ENCODE measurements at places on chromosomes 4 and X.

GRCh38 chrX:57607295-57608187 is 15.7 kb downstream of the ZXDB start:
- no peak for DNase-seq

DNA sequence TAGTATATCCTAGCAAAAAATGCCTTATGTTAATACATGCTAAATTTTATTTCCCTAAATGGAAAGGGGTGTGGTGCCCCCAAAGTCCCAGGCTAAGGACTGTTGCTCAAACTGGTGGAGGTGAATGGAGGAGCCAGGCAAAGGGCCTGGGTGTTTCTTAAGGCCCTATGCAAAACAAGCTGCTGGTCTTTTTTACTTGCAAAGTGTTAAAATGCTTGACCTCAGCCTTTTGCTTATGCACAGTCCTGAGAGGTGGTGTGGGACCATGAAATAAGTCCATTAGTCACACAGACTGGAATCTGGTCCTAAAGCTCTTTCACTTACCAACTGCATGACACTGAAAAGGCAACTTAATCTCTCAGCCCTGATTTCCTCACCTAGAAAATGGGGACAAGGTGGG is 223.5 kb upstream of the MBNL3 start:
- no peak for DNase-seq

GRCh38 chr4:174707051-174707676 is 121.9 kb downstream of the GLRA3 start:
- no peak for DNase-seq

DNA sequence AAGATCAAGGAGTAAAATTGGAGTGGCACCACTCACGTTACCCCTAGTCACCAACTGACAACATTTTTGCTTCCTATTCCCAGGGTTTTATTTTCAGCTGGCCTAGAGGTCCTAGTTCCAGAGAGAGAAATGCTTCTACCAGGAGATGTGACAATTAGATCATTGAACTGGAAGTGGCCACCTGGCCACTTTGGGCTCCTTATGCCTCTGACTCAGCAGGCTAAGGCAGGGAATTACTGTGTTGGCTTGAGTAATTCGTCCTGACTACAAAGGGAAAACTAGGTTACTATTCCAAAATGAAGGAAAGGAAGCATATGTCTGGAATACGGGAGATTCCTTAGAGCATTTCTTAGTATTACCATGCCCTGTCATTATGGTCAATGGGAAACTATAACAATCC is 831.6 kb upstream of the NDST4 start:
- DNase-seq, result no peak

DNA sequence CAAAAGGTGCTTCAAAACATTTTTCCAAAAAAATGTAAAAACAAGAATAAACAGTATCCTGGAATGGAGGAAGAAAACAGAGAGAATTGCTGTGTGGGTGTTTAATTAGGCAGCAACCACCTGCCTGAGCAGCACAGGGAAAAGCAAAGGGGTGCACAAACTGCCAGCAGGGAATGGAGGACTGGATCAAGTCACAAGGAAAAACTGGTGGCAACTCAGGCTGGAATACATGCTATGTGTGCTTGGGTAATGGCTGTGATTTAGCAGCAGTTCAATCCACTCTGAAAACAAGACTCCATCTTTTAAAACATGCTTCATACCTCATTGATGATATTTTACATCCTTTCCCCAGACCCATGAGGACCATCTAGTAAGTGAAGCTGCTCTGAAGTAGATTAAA is 179.5 kb downstream of the HS6ST2 start:
- no peak for DNase-seq

- no peak for DNase-seq
Observed at GRCh38 chr4:138235419-138235952, 6.7 kb downstream of the SLC7A11 start.

DNA sequence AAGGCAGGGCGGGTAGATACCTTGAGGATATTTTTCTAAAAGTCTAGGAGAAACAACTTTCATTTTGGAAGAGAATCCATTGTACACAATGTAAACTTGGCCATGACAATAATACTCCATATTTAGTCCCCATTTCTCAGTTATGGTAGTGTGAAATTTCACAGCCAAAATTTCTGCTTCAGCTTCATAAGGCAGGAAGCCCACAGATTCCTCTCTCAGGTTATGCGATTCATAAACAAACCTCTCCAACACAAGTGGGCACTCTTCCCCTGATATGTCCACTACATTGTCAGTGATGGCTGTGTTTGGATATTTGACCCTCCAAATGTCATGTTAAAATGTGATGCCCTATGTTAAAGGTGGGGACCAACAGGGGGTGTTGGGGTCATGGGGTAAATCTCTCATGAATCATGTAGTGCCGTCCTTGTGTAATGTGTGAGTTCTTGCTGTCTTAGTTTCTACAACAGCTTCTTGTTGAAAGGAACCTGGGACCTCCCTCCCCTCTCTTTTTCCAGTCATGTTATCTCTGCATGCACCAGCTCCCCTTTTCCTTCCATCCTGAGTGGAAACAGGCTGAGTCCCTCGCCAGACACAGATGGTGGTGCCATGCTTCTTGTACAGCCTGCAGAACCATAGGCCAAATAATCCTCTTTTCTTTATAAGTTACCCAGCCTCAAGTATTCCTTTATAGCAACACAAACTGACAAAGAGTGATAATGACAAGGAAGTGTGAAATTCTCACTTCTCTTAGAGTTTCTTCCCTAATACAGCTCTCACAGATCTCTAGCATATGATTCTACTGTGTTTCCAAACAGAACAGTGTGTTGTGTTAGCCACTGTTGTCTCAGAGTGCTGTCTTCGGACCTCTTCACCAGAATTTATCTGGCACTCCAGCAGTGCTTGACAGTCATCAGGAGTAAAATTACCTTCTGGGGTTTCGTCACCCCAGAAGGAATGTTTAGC is 598.4 kb upstream of the GNPDA2 start:
- DNase-seq, result no peak

DNA sequence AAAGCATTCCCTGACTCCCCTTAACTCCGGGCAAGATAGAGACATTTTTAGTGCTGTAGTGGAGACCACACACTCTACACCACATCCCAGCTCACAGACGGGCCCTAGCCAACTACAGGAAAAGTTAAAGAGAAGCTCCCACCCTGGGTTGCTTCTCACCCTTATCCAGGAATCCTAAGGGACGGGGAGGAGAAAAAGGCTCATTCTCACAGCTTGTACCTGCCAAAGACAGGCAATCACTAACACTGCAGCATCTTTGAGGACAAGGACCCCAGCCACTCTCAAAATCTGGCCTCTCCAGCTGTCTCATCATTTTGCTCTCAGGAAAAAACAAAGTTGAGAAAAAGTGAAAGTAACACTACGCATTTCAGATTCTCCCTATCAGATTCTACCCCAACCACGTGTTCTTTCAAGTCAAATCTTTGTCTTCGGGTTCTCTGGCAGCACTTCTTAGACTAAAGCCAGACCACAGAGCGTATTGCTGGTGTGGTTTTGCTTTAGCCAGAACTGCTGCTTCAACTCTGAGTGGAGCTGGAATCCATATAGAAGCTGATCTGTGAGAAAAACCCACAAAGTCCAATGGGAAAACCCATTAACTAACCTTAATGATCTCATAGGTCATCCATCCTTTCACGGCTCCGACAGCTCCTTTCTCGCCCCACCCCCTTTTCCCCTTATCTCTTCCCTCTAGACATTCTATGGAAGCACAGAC is 605.9 kb upstream of the DIPK2B start:
- no peak for DNase-seq

- no peak for DNase-seq
Observed at GRCh38 chr4:146271466-146271865, 57.1 kb downstream of the REELD1 start.

DNA sequence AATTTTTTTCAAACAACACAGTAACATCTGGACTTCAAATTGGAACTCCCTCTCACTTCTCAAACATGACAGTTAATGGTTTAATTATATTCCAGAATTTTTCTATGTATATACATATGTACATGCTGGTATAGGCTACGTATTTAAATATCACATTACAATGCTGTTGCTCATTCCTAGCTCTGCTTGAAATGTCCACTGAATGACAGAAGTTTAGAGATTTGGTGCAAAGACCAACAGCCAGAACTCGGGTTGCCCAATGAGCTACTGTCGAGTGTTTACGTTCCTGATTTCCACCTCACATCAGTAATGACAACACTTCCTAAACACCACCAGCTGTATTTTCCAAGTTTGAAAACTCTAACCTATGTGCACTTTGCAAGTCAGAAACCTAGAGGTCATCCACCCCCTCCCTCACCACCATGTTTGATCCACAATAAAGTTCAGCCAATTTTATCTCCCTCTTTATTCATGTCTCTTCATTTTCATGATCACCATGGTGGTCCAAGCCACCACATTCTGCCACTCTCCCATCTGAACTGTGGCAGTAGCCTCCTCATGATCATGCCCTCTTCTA is 49.3 kb upstream of the RPL34 start:
- no peak for DNase-seq

- DNase-seq, result no peak
Observed at GRCh38 chr4:172011196-172011595, 198.0 kb downstream of the GALNTL6 start.

GRCh38 chr4:55336138-55337034 is 9.7 kb upstream of the SRD5A3 start:
- no peak for DNase-seq

GRCh38 chrX:109974906-109975655 is 27.8 kb upstream of the TMEM164 start:
- no peak for DNase-seq

DNA sequence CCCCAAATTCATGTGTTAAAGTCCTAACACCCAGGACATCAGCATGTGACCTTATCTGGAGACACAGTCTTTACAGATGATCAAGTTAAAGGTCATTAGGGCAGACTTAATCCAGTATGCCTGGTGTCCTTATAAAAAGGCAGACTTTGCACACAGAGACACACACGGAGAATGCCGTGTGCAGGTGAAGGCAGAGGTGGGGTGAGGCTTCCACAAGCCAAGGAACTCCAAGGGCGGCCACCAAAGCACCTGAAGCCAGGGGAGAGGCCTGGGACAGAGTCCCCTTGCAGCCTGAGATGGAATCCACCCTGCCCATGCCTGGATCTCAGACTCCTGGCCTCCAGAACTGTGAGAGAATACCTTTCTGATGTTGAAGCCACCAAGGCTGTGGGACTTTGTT is 26.1 kb upstream of the SORCS2 start:
- DNase-seq, result no peak

DNA sequence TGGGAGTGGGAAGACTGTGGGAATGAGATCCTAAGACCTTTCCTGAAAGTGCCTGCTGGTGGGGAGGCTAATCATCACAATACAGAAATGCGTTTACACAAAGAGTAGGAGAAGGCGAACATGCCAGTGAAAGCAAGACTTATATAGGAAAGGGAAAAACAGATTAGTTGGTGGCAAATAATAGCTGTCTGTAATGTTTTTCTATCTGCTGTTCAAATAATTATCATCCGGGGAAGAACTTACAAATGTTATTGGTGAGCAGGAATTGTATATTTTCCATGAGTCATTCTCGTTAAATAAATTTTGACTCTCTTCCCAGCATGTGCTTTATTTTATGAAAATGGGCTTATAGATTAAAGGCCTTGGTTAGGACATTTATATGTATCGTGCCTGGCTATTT is 196.5 kb downstream of the ARHGAP10 start:
- no peak for DNase-seq

DNA sequence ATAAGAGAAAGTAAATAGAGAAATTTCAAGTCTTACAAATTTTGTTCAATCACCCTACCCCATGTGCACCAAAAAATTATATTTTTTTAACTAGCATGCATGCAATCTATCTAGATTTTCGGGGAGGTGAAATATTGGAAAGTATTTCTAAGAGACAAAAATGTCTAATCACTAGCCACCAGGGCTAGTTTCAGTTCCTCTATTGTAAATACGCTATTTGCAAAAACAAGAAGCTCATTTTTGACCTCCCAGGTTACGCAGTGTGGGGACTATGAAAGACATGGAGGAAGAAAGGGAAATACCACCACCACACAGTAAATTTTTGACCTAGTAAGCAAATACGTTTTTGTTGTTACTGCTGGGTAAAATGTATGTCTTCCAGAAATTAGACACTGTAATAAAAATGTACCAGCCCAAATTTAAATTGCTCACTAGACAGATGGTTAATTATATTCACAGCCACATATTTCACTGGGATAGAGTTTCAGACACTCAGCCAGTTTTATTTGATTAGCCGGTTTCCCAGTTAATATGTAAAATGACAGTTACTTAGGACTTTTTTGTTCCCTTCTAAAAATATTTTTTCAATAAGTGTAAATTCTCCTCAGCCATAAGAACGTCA is 2.2 kb downstream of the NEXMIF start:
- no peak for DNase-seq

DNA sequence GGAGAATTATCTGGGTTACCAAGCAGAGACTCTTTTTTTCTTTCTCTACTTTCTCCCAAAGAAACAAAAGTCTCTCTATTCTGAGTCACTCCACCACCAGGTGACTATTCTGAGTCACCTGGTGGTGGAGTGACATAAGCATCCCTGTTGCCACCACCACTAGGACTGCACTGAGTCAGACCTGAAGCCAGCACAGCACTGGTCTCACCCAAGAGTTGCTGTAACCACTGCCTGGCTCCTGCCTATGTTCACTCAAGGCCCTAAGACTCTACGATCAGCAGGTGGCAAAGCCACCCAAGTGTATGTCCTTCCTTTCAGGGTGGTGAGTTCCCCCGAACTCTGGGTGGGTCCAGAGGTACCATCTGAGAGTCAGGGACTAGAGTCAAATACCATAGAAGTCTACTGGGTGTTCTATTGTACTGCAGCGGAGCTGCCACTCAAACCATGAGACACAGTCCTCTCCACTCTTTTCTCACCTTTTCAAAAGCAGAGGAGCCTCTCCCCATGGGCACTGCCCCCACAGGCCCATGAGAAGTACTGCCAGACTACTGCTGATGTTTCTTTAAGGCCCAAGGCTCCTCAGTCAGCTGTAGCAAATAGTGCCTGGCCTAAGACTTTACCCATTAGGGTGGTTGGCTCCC is 209.6 kb upstream of the IRS4 start:
- no peak for DNase-seq

- DNase-seq, result no peak
Observed at GRCh38 chrX:1355131-1356046, 18.8 kb downstream of the IL3RA start.

DNA sequence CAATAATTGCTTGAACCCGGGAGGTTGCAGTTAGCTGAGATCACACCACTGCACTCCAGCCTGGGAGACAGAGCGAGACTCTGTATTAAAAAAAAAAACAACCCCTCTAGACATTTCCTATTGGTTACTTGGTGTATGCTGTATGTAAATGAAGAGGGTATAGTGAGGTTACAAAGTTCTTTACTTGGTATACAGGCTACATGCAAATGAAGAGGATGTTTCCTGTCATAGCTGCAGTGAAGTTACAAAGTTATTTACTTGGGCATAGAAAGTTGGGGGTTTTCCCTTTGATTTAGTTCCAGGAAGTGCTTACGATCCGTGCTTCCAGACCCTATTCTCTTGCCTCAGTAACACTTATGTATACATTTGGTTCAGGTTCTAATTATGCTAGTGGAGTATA is 38.4 kb upstream of the CLNK start:
- DNase-seq, result no peak

- DNase-seq, result no peak
Observed at GRCh38 chr4:53558065-53558801, 33.1 kb downstream of the LNX1 start.

- no peak for DNase-seq
Observed at GRCh38 chrX:109774706-109775105, 41.6 kb upstream of the ACSL4 start.

- DNase-seq, result no peak
Observed at GRCh38 chrX:37754516-37754915, 25.3 kb upstream of the CYBB start.

GRCh38 chr4:121706595-121707021 is 9.8 kb upstream of the ANXA5 start:
- no peak for DNase-seq

- DNase-seq, result no peak
Observed at GRCh38 chrX:149572743-149573142, 14.5 kb downstream of the MAGEA9B start.
